NCI-H510A (cell line): ENCODE measurements at places on chromosomes 6 and 20.
A peak's percentile ranks its signal among the peaks of the same experiment; 100 is the strongest.

GRCh38 chr20:54139188-54139587, 34.6 kb downstream of the CYP24A1 start:
- no peak for DNase-seq

- peak; percentile 11 for DNase-seq
Observed at GRCh38 chr20:37276494-37277252, 12.8 kb upstream of the MANBAL start.

- no peak for DNase-seq
Observed at GRCh38 chr6:151388997-151389617, 2.3 kb downstream of the ZBTB2 start.

DNA sequence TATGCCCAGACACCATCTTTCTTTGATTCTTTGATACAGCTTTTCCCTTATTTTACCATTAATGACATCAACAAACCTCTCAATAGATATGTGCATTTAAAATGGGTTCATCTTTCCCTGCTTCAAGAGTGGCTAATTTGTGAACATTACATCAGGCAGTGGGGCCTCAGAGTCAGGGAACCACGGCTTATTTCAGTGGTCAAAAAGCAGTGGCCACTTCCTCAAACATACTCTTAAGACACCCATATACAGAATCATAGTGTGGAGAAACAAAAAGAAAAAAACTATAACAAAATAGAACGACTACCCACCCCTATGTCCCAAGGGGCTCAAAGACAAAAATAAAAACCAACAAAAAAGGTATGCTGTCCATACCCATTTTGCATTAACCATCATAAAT, 12.9 kb downstream of the SALL4 start:
- DNase-seq = no peak

DNA sequence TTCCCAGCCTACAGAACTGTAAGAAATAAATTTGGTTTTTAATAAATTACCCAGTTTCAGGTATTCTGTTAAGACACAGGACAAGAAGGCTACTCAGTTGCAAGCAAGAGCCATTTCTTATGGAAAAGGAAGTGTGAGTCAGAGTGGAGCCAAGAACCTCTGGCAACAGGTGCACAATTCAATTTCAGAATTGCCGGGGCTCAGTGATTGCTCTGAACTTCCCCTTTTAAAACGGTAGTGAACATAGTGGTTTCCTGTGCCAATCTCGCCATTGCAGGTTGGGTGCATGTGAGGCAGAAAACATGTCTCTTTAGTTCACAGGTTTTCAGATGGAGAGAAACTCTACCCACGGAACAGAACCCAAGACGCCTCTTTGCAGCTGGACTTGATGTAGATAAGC, 16.4 kb downstream of the PIGT start:
- no peak for DNase-seq

DNA sequence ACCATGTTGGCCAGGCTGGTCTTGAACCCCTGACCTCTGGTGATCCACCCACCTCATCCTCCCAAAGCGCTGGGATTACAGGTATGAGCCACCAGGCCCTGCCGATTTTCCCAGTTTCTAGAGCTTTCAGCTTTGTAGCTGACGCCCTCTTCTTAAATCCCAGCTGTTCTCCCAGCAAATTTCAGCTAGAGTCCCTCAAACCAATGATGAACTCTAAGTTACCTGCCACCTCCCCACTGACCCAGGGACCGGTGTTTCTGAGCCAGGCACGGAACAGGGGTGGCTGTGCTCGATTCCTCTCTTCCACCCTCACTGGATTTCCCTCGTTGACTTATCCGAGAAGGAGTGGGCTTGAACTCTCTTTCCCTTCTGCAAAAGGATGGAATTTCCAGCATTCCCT, 39.1 kb downstream of the SUN5 start:
- DNase-seq = no peak

DNA sequence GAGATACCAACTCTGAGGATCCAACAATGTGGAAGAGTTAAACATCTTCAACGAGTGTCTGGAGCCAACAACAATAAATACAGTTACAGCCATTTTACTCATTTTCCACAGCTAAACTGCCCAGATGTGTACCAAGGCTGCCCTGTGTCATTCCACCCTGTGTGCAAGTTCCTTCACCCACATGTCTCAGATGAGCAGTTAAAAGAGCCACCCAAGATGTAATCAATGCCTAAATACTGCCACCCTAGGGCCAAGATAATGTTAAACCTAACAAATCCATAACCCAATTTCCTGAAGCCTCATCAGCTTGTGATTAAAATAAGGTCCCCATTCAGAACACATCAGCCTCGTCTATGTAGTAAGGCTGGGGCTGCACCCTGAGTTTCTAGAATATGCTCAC, 59.9 kb downstream of the GMDS start:
- DNase-seq = no peak

DNA sequence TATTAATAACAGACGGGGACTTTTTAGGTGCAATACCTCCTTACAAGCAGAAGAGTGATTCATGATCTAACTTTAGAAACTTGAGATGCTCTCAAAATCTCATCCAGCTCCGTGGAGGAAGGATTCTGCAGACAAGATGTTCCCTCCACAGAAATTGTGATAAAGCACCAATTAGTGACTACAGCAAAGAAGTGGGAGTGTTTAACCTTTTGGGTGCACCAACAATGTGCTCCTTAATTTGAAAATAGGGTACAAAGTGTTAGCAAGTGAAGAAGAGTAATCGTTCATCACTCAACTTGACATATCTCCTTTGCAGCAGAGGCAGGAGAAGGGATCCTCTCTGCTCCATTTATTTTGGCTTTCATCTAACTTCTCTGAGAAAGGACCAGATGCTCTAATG, 22.8 kb upstream of the SCP2D1 start:
- DNase-seq = no peak
